ENCODE measurements at places on chromosomes 6 and 20.

DNA sequence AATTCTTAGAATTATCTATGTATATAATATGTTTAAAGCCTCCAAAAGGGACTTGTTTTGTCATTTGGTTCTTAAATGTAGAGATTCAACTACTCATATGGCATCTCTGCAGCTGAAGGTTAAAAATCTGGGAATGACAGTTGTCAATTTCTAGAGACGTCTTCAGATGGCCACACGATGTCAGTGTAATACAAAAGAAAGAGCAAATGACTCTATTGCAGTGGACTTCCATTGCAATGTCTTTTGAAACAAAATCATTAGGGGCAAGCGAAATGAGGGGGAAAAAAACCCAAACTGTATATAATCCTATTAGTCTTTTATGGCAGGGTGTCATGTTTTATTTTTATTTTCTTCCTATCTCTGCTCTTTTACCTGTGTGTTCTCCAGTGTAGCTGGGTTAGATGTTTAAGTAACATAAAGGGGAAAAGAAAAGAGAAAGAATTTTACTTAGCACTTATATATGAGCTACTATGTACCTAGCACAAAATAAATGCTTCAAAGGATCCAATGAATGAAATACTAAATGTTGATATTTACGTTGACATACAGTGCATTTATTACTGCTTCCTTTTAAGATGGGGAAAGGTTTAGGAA lies 26.2 kb downstream of the CCN2 start:
- no peak for DNase-seq

DNA sequence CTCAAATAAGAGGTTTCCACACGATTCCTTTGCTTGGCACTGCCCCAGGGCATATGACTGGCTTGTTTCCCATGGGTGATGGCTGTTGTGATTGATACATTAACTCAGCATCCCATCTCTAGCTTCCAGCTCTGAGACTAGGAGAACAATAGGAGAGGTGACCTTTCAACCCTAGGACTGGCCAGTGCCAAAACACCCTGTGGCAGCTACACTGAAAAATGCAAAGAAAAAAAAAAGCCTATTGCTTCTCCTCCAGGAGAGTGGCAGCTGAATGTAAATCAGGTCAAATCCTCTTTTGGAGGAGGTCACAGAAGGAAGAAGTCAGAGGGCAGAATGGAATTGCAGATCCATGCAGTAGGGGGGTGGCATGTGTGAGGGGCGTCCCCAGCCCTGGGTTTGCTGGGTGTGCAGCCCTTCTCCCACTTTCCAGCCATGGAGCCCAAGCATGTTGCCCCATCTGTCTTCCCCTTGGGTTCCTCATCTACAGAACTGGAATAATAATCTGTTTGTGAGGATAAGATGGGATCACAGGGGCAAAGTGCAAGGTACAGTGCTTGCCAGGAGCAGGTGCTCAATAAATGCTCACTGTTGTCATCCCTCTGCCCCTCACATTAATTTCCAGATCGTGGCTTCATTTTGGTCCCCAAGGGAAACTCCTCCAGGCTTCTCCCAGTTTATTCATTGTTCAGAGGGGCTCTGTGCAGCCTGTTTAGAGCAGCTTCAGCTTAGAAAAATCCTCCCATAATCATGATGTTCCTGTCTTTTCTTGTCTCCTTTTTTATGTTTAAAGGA lies 245.0 kb upstream of the RIN2 start:
- no peak for DNase-seq

DNA sequence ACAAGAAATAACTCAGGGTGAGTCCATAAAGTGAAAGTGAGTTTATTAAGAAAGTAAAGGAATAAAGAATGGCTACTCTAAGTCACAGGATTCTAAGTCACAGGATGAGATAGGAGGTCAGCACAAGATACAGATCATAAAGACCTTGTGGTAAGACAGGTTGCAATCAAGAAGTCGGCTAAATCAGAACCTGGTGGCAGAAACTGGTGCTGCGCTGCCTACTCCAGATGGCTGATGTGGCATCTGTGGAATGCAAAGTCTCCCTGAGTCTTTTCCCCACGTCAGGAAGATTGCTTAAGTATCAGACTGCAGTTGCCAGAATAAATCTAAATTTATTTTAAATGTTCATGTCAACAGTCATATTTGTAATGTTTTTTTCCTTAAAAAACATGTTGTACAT lies 10.7 kb upstream of the KCNK15 start:
- no peak for DNase-seq

- DNase-seq = no peak
Measured at GRCh38 chr6:106318851-106319250, 6.7 kb downstream of the ATG5 start.

DNA sequence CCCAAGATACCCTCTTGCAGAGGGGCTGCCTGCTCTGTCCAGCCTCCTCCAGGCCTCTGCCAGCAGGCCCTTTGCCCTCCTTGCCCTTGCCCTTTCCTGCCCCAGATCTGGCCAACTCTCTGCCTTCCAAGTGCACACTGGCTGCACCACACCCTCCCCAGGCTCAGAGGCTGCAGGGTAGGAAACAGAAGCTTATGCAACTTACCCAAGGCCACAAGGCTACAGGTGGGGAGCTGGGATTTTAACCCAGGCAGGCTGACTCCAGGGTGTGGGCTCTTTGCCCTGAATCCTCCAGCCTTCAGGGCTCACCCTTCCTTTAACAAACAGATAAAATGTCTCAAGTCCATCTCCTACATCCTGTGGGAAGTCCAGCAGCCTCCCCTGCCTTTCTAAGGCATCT lies 14.5 kb upstream of the TRAF3IP2 start:
- no peak for DNase-seq

DNA sequence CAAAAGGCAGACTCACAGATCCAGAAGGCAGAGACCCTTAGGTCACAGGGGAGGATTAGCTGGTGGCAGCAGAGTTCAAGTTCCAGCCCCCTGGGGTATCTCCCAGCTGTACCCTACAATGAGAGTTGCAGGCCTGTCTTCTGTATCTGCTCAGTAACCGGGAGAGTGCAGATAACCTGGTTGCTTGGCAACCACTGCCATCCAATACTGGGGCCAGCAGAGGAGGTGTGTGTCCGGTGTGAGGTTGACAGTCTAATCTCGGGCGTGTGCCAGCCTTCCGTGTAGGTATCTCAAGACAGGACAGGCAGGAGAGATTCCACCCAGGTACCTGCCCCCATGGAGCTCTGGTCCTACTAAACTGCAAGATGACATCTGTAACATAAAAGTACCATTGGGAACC lies 56.6 kb upstream of the TBC1D7 start:
- no peak for DNase-seq

- DNase-seq = no peak
Measured at GRCh38 chr6:140775061-140775460, 1357.7 kb upstream of the GJE1 start.

DNA sequence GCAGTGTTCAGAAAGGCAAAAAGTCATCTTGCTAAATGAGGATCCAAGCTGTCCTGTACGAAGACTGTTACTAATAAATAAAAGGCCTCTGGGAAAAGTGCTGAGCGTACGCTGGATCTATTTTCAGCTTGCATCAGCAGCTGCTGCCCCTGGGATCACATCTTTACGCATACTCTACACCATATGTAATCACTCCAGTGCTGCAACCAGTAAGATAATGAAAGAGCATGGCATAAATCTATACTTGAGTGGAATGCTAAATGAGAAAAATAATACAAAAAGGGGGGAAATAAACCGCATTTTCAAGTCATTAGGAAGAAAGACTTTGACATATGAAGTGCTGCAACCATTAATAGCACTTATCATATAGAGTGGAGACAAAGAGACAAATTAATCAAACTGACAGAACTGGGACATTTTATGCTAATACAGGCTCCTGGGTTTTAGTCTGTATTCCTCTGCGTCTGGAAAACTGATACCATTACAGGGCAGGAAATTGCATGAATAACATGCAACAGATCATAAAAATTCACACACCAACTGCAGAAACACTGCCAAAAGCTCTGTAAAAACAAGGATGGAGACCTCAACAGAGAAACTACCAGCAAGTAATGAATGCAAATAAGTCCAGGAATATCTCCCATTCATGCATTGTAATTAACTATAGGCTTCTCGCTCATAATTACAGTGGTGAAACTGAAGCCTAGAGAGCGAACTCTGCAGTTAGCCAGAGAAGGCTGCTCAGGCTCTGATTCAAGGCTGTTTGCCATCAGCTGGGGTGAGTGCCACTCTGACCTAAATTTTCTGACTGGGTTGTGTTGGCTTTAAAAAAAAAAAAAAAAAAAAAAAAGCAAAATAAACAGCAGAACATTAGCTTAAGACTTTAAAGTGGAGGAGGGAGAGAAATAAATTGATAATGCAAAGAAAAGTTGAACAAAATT lies 83.8 kb downstream of the GJA10 start:
- DNase-seq = no peak

- DNase-seq = no peak
Measured at GRCh38 chr20:54014293-54014926, 56.0 kb downstream of the BCAS1 start.

DNA sequence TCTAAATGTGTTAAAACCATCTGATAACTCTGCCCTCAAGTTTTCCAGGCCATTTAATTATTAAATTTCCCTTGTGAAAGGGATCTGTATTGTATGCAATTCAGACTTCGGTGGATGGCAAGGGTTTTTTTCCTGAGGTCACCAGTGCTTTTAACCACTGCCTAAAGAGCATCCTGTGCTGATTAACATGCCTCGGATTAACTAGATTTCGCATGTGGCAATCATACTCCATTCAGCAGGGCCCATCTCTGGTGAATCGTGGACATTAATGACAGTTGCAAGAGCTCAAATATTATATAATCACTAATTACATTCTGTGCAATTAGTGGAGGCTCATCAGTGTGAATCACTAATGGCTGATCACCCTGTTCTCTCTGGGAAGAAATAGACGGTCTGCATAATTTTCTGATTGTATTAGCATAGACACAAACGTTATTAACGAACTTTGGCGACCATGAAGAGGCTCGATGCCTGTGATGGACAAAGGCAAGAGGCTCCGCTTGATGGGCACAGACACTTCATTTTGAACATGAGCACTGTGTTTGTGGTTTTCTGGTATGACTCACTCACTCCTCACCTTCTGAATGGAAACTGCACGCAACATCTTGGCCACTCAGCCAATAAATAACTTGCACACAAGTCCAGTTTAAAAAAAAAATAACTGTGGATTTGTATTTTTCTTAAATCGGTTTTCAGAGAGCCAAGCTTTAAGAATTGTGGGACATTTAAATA lies 31.4 kb downstream of the LINC00237 start:
- no peak for DNase-seq

DNA sequence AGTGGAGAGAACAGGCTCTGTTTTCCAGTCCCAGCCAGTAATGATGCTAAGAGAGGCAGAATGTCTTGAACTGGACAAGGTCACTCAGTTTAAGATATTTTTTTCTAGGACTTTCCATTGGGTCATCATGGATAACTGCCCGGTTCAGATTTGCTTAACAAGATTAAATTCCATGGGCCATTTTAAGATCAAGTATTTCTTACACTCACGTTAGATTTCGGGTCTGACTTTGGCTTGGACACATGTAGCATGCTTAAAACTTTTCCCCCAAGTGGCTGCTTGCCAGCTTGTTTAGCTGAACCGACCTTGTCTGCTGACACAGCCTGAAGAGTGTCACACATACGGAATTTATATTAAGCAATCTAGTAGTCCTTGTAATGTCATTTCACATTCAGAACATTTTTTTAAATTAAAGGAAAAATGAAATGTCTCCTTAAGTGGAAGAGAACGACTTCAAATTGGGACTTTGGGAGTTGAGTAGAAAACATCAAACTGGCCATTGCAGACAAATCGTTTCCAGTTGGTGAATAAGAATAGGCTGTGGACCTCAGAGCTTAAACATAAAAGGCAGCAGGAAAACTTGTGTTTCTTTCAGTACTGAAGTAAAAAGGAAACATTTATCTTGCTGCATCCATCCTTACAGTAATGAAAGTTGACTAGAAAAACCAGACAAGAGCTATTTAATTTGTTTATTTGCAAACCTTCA lies 29.0 kb downstream of the ARMC2 start:
- no peak for DNase-seq

- no peak for DNase-seq
Measured at GRCh38 chr6:14189074-14189473, 71.5 kb downstream of the CD83 start.

DNA sequence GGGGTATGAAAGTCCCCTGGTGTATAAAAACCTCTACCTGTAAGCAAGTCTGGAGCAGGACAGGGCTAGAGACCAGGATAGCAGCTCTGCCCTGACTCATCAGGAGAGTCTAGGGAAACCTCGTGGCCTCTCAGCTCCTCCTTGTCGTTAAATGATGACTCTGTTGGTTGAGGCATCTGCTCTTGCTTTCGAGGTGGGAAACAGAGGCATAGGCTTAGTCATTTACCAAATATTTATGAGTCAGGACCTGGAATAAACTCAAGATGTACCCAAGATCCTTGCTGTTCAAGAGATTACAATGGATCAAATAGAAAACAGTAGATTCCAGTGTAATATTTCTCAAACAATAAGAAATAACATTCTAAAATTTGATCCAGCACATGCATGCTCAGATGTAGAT lies 5.5 kb downstream of the MANBAL start:
- no peak for DNase-seq

DNA sequence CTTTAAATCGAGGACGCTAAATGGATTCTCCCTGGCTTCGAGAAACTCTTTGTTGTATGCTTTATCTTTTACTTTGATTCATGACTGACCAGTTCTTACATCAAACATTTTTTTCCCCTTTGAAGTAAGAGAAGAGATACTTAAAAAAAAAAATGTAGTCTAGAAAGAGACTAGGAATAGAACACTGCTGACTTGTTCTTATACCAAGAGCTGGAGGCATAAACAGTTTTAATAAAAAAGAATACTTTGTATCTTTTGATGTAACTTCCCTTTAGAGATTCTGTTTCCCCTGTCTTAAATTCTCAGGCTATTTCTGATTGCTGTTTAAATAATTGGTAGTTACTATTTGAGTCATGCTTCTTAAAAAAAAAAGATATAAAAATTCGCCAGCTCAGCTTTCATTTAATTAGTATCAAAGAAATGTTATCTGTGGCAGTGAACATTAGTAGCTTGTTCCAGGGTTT lies 4.8 kb downstream of the ASXL1 start:
- DNase-seq = no peak

GRCh38 chr6:52517502-52518278 lies 59.2 kb downstream of the TRAM2 start:
- no peak for DNase-seq

GRCh38 chr6:54315656-54316055 lies 7.4 kb downstream of the TINAG start:
- no peak for DNase-seq

DNA sequence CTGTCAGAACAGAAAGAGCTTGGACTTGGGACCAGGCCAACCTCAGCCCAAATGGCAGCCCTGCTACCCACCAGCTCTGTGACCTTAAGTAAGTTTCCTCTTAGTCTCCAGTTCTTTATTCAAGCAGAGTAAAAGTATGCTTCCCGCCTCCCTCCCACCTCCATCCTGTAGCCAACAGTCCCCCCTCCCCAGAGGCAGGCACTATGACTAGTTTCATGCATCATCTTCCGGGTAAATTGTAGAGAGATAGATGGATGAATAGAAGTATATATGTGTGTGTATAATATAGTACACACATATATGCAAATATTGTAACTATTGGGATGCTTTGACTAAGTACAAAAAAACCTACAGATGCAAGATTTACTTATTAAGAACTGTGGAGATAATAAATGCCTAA lies 39.5 kb upstream of the B4GALT5 start:
- no peak for DNase-seq
